ENCODE measurements at places on chromosomes 3 and 15.

DNA sequence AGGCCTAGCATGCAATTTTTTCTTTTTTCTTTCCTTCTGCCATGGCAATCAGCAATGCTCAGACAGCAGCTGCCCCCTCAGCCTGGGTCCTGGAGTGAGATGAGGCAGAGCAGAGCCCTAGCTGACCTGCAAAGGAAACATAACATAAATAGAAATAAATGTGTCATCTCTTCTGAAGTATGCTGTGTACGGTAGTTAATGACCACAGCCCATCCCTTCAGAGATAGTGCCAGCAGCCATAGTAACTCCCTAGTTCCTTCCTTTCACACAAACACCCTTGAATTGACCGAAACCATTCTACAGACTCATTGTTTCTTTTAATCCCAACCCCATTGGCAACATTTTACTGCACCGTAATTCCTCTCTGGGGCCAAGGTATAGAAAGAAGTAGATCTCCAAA lies 8.4 kb upstream of the CD47 start:
- no peak for DNase-seq

GRCh38 chr15:53266176-53266575 lies 476.0 kb upstream of the ONECUT1 start:
- no peak for DNase-seq

DNA sequence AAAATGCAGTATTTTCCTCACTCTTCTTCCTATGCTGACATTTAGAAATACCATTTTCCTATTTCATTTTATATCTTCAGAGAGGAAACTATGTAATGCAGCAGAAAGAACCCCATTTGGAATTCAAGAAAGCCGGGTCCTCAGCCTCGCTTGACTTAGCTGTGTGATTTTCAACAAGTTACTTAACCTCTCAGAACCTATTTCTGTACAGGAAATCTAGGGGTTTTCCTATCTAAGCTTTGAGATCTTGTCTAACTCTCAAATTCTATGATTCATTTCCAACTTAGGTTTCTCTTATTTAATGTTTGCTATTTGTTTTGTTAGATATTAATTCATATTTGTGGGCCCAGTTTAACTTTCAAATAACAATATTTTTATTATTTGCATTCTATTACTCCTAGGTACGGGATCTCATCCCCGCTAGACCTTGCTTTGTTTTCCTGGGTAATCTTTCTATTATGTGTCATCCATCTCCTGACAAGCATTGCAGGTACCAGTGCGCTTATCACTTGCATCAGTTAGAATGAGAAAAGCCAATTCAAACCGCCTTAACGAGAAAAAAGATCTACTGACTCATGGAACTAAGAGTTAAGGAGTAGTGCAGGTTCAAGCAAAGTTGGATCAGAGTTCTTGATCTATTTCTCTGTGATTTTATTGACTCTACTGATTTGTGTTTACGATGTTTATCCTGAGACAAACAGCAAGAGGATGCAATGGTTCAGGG lies 70.6 kb upstream of the BHLHE40 start:
- no peak for DNase-seq

DNA sequence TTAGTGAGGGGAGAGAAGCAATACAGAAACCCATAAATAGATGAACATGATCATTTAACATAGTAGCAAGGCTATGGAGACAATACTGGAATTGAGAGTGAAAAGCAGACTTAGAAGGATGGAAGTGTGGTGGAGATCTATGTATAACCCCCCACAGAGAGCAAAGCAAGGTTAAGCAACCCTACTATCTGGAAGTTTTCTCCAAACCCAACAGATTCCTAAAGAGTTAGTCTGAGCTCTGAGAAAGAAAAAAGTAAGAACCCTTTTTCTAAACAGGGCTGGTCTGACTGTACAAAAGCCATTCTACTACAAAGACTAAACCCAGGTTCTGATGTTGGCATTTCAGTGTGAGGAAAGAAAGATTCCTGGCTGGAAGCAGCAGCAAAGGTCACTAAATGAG lies 153.2 kb downstream of the WNT5A start:
- no peak for DNase-seq
